Neural progenitor cell (in vitro differentiated cells): ENCODE measurements at places on chromosomes 7 and 10.

- peak; percentile 77 for DNase-seq
Observed at GRCh38 chr10:69222157-69223027, 2.3 kb downstream of the HKDC1 start.

GRCh38 chr10:74047304-74047703 is 49.4 kb downstream of the VCL start:
- DNase-seq, result no peak

GRCh38 chr10:100730725-100731406 is 14.5 kb upstream of the PAX2 start:
- peak; percentile 56 for DNase-seq

DNA sequence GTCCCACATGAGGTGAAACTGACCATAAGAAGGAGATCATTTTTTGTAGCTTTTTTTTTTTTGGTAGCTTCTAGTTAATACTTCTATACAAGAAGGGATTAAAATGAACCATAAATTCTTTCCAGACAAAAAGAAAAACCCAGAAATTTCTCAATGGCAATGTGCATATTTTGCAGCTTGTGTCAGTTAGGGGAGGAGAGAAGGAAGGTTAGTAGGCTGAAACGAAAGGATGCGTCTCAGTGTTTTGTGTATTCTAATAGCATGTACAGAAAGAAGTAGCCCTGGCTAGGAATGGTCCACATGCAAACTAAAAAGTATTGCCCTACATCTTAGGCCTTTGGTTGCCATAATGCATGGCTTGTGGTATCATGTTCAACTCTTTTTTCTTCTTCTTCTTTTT is 90.6 kb downstream of the CACNB2 start:
- no peak for DNase-seq

DNA sequence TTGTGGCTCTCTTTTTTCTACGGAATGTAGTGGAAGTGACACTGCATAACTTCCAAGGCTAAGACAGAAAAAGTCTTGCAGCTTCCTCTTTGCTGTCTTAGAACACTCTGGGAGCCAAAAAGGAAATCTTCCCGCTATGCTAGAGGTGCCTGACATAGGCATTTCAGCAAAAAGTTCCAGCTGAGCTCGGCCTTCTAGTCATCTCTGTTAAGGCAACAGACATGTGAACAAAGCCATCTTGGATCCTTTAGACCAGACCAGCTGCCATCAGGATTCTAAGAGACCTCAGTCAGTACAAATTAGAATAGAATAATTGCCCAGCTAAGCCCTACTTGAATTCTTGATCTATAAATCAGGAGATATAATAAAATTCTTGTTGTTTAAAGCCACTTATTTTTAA is 16.3 kb upstream of the COL1A2 start:
- no peak for DNase-seq

DNA sequence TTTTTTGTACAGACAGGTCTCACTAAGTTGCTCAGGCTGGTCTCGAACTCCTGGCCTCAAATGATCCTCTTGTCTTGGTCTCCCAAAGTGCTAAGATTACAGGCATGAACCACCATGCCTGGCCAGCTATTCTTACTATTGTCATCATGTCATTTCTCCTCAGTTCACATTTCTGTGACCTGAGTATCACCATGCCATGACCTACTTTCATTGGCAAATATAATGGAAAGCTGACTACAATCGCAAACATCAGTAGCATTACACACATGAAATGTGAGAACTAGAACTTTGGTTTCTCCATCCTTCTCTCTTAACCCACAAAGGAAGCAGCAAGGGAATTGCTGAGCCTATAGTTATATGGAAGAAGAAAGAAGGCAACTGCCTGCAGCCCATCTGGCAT is 26.0 kb upstream of the WIPF3 start:
- no peak for DNase-seq

DNA sequence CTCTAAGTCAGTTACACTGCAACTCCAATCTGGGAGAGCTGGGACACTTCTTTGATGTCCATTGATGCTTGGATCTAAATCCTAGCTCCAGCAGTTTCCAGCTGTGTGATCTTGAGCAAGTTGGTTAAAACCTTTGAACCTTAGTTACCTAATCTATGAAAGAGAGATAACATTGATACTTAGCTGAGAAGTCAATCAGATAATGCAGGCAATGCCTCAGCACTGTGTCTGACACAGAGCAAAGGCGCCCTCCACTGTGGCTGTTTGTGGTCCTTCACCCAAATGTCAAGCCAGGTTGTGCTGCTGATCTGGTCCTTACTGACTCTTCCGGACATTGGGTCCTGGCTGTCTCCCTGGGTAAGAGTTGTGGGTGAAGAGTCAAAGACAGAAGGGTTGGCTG is 20.2 kb downstream of the DNTT start:
- no peak for DNase-seq

DNA sequence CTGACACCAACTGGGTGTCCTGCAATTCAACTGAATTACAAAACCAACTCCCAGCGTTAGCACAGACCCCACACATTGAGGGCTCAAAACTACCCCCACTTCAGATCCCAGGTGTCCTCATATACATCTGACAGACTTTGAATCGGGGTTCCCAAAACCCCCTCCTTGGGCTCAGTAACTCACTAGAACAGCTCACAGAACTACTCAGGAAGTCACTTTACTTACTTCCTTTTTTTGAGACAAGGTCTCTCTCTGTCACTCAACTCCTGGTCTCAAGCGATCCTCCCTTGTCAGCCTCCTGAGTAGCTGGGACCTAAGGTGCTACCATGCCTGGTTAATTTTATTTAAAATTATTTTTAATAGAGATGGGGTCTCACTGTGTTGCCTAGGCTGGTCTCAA is 456.0 kb downstream of the SDK1 start:
- no peak for DNase-seq

- DNase-seq, result peak; percentile 45
Observed at GRCh38 chr10:88114368-88114767, 250.9 kb downstream of the PTEN start.

GRCh38 chr10:96365571-96365970 is 6.8 kb upstream of the OPALIN start:
- peak; percentile 15 for DNase-seq

DNA sequence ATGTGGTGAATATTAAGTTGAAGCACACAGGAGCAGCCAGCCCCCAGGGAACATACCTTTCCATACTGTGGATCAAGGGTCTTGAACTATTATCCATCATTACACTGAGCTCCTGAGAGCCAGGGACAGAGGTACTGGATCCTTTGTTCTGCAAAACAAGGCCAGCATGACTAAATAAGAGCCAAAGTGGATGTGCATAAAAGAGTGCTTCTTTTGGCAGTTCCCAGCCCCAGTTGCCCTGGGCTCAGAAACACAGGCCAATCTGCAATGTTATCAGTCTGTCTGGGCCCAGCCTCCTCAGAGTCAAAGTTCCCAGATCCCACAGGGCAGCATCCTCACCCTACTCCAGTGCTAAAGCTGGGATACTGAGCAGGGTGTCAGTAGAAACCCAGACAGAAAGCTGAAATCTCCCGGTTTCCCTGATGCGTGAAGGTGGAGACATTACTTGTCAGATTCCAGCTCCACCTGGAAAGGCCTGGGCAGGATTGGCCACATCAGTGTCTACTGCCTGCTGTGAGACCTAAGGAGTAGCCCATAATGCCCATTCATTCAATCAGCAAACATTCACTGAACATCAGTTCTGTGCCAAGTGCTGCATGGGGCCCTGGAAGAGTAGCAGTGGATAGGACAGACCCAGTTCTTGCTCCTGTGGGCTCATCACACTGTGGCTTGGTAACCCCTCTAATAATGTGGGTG is 342.7 kb downstream of the CXCL12 start:
- no peak for DNase-seq

DNA sequence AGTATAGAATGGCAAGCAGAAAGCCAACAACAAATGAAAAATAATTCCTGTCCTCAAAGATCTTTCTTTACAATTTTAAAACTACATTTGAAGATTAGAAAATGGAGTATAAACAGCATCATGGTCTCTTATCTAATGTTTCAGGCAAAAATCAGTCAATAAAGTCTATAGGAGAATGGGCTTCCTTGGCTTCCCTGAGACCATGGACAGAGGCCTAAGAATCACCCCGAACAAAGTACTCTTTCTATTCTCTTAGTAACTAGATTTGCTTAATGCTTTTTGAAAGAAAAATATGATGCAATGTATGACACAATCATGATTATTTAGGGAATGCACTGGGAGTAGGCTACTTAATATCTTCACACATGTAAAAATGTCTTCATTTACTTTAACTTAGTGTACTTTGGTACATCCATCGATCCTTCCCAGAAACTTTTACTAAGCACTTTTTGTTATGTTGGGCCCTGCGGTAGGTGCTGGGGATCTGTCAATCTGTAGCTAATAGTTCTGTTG is 17.3 kb downstream of the GRM3 start:
- no peak for DNase-seq

GRCh38 chr7:149570784-149571183 is 73.2 kb upstream of the ZNF746 start:
- DNase-seq, result peak; percentile 3

DNA sequence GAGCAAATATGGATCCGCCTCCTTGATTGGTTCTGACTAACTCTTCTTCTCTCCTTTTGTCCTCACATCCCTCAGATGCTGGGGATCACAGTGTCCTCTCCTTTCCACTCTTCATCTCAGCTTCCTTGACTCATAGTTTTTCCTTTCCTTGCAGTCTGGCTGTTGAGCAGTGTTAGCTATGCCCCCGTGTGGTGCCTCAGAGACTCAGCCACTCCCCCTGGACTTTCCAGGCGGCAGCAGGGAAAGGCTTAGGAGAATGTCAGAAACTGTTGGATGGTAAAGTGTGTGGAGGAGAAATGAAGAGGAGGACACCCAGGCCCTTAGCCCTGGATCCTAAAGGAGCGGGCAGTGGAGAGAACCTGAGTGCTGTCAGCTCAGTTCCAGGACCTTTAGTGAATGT is 267.5 kb downstream of the CELF2 start:
- DNase-seq, result peak; percentile 5

GRCh38 chr10:58281092-58281752 is 12.3 kb downstream of the CISD1 start:
- no peak for DNase-seq

DNA sequence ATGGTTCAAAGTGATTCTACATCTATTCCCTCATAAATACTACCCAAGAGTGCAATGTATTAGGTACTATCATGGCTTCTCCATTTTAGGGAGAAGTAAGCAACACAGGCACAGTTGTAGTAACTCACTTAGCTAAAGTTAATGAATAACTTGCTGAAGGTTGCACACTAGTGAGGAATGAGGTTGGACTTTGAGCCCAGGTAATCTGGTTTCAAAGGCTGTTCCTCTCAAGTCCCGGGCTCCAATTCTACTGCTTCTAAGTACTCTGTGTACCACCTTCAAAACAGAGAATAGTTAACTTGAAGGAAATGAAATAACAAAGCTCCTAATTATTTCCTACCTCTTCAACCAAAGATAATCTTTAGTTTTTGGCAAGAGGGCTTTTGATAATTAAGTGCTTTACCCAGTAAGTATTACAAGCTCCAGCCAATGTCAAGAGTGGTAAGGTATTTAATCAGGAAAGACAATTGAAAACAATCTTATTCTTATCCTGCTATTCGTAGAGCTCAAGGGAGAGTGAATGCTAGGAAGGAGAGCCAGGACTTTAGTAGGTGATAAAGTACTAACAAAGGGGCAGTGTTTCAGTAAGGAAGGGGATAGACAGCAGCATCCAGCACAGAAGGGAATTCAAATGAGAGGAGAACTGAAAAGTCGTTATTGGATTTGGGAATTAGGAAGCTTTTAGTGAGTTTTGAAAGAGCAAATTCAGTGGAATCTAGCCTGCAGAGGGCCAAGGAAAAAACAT is 158.2 kb upstream of the PTPRZ1 start:
- DNase-seq, result peak; percentile 44

GRCh38 chr7:71424166-71425035 is 292.5 kb downstream of the GALNT17 start:
- DNase-seq, result no peak

DNA sequence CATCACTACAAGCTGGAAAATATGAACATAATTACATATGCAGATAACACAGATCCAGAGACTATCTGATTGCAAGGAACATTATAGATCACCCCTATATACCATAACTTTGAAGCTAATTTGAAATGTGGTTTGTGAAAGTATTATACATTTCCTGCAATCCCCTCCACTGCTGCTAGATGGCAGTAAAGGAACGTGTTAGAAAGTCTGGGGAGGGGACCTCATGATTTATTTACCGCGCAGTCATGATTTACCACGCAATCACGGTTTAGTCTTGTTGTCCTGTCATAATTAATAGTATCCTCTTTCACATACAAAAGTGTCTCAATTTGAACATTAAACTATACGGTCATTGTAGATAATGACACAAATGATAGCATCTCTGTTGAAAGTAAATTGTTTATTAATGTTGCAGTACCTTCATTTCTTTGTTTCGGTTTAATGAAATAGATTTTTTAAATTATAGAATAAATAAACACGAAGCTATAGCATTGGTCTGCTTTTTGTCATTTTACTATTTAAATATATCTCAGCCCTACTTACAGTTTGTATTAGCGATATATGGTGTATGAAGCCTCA is 145.3 kb upstream of the PRSS1 start:
- peak; percentile 70 for DNase-seq

GRCh38 chr10:77304192-77304591 is 333.4 kb downstream of the KCNMA1 start:
- no peak for DNase-seq

DNA sequence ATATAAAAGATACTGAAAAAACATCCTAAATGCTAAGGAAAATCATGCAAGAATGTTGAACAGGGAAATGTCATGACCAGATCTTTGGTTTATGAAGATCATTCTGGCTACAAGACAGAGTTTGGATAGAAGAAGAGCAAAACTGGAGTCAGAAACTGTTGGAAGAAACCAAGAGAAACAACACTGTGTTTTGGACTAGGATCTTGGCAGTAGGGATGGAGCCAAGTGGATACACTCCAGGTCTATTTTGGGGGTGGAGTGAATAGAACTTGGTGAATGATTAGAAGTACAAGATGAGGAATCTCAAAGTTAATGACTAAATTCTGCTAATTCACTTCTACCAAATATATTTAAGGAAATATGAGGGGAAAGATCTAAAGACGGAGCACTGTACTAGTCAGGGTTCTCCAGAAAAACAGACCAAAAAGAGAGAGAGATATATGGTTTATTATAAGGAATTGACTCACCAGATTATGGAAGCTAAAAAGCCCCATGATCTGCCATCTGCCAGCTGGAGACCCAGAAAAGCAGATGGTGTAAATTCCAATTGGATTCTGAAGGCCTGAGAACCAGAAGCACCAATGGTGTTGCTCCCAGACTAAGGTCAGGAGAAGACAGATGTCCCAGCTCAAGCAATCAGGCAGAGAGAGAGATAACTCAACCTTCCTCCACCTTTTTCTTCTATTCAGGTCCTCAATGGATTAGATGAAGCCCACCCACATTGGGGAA is 254.9 kb downstream of the TRIL start:
- no peak for DNase-seq
